RPMI7951 (cell line): ENCODE measurements at places on chromosomes 12 and 14.

GRCh38 chr14:35305633-35306032, 13.5 kb downstream of the PSMA6 start:
- DNase-seq, result no peak

DNA sequence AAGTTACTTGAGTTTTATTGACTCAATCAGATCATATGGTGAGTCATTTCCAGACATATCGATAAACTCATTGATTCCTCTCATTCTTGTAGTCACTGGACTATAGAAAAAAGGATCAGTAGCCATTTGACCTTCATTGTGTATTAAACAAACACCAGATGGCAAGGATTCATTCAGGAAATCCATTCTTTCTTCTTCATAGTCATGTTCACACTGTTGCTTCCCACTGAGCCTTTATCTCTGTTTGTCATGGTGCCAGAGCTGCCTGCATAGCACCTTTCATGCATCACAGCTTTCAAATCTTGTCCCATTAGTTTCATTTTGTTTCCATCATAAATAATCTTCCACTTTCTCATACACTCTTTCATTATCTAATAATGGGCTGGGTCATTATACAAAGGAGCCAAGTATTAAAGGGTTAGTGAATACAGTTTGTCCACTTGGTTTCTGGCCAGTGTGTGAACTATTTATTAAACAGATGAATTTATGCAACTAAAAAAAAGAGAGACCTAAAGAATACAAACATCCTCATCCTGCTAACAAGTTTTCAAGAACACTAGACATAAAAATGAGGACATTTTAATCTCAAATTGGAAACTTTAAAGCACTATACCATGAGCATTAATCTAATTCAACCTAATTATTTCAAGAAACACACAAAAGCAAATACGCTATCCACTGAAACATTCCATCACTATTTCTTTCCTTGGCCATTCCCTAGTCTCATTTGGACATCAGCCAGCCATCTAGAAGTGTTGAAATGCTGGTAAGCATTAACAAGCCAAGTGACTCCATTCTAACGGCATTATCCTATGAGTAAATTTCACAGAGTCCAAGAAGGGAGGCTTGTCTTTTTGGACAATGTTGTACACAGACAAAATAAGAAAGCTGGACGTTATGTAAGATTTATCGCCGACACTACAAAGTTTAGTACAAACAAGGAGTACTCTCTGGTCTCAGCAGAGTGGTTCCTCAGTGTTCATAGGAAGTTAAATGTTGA, 476.5 kb downstream of the FOXG1 start:
- peak; percentile 40 for DNase-seq

- DNase-seq, result no peak
Observed at GRCh38 chr14:40213701-40214100, 781.5 kb upstream of the FBXO33 start.

DNA sequence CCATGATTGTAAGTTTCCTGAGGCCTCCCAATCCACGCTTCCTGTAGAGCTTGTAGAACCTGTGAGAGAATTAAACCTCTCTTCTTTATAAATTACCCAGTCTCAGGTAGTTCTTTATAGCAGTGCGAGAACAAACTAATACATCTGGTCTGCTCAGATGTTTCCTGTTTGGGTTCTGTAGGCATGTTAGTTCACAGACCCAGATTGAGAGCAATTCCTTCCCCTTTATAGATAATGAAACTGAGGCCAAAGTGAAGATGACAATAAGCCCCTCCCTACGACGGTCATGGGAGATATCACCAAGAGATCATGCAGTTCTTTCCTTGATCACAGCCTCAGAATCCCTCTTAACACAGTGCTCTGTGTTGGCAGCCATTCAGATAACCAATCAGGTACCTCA, 76.5 kb upstream of the CLMN start:
- DNase-seq, result no peak

GRCh38 chr12:71312768-71313403, 126.7 kb upstream of the LGR5 start:
- DNase-seq, result no peak
